Non-pigmented ciliary epithelial cell (primary cell): ENCODE measurements at places on chromosomes 13 and 19.
A peak's percentile ranks its signal among the peaks of the same experiment; 100 is the strongest.

DNA sequence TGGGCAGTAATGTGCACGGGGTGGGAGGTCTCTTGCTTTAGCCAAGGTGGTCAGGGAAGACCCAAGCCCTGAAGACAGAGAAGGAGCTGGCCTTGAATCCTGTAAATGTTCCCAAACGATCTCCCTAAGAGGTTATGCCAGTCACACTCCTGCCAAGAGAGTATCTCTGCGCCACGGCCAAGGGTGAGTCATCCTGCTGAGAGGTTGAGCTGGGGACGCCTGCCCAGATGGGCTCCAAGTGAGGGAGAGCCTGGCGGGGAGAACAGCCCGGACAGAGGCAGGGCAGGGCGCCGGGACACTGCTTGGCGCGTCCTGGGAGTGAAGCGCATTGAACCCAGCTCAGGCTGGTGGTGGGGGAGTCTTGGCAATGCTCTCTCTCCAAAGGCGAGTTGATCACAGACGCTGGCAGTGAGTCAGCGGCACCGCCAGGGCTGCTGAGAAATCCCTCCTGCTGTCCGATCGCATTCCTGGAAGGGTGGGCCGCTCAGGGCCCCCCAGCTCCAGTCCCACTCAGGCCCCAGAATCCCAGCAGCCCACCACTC lies 16.4 kb downstream of the SULT2B1 start:
- no peak for DNase-seq

GRCh38 chr13:39317291-39317690 lies 279.0 kb downstream of the NHLRC3 start:
- DNase-seq = no peak

- no peak for DNase-seq
Observed at GRCh38 chr19:18437491-18438330, at the start of gene ISYNA1. ISYNA1 (minus strand) TSS chr19:18438133; CDS start chr19:18437979, 154 bp downstream.

DNA sequence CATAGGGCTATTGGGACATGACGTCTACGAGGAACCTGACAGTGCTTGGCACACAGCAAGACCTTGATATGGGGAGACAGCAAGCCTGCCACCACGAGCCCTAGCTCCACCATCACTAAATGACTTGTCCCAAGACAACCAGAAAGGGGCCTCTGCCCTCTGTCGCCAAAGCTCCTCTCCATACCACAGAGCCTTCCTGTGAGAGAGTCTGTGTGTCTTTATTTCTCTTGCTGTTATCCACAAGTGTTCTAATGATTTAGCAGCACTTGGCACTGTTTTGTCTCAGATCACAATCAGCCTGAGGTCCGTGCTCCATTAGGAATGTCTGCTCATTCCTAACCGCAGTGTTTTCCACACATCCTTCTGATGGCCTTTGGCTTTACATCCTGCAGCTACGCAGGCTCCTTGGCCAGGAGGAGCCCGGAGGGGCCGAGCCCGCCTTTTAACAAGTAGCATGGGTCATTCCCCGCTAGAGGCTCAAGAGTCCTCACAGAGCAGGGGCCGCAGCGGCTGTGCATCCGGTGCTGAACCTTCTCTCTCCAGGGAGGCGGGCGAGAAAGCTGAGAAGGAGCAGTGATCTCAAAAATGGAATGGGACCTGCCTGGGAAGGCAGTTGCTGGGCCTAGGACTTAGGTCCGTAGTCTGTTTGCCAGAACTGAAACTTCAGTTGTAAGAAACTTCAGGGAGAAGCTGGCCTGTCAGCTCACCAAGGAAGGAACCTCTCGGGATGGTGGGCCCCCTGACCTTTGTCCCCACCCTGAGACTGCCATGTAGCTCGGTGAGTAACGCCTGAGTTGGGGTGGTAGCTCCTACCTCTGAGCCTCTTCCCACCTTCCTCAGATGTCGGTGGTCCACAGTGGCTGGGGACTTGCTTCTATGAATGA lies 61.1 kb upstream of the HMGB1 start:
- DNase-seq = no peak

DNA sequence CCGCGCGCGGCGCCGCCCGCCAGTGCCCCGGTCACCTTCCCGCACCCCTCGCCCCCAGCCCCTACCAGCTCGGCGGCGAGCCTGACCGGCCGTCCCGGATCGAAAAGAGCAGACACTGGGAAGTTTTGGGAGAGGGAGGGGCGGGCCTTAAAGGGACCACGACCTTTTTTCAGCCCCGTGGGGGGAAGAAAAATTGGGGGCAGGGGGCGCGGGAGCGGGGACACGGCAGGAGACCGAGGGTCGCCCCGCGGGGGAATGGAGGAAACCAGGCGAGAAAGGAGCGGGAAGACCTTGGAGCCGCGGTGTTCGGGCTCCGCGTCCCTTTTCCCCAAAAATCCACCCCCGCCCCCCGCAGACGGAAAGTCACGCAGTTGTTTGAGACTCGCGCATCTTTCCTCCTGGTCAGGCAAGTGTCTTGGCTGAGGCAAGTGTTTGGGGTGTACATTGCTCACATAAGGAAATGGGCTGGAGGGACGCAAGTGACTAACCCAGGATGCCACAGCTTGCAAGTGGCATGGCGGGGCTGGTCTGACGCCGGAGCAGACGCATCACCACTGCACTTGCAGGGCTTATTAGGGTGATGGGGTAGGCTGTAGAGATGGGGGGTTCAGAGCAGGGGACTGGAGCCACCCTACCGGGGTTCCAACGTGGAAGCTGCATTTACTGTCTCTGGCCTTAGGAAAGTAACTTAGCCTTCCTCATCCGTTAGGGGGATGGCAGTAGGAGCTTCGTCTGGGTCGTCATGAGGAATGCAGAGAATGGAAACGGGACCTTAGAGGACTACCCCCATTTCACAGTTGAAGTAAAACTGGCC lies 2.7 kb upstream of the HNRNPL start:
- no peak for DNase-seq

DNA sequence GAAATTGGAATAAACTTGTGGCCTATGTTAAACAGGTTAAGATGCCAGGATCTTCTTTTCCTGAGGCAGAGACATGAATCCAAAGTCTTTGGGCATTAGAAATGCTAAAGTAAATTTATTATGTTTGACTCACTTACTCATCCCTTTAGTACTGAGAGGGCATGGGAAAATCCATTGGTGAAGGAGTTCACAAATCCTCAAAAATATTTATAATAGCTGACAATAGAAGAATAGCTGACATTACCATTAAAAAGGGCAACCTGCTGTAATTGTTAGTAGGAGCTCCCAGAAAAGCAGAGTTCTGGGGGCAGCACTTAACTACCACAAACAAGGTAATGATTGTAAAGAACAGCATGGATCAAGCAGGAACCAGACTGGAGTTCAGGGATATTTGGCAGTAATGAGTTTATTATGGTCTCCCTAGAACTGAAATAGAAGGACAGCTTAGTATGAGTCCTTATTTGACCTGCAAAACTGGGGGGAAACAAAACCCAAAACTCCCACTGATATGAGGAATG lies 285.8 kb upstream of the KLHL1 start:
- DNase-seq = no peak

DNA sequence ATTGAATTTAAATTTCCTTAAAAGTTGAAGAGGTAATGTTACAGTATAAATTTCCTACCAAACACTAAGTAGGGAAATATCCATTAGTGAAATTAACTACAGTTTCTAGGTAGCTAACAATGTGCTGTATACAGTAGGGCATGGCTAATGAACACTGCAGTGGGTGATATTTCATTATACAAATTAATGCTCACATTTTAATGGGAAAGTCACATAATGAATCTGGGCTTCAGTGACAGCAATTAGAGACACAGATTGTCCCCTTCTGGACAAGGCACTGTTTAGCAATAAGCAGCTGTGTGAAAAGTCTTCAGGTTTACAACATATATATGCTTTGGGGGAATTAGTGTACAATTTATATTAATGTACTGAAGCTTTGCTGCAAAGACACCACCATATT lies 169.4 kb downstream of the ZNF536 start:
- DNase-seq = no peak

DNA sequence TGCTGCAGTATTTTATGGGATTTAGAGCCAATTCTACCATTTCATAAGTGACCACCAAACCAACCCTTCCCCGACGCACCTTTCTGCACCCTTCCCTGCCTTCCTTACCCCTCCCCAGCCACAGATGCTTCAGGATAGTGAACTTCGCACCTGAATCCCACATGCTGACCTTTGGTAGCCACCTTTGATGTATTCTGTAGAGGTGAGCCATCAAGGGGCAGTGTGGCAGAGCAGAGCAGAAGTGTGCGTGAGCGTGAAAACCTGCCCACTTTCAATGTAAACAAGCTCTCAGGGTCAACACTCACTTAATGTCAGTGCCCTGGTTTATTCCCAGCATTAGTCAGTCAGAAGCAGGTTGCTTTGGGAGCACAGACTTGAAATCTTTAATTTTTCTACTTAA lies 107.7 kb downstream of the FRY start:
- no peak for DNase-seq

- DNase-seq = peak; percentile 73
Observed at GRCh38 chr13:101520672-101521071, 68.2 kb downstream of the ITGBL1 start.
